ENCODE measurements at places on chromosomes 5 and 9.

DNA sequence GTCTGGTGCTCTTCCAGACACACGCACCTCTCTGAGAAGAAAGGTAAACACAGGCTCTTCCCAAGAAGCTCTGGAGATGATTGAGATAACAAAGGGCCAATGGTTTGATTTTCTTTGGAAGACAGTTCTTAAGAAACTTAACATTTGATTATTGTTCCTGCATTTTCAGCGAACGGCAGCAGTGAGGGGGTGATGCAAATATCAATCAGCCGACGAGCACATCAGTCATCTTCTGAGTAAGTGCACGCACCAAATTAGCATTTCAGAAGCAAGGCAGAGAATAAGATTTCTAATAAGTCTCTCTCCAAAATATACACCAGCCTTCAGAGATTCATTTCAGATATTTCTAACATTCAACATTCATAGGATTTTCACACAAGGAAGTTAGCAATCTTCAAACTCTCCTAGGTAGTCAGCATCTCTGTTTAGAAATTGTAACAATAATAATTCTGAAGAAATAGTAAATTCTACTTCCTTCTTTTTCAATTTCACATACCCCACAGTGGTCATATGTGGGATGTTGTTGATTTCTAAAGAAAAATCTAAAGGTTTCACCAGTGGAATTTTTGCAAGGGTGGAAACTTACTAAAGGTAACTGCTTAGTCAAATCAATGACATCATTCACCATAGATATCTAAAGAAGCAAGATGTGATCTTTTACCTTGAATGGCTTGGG is 250.3 kb downstream of the SEC61B start:
- no peak for DNase-seq

DNA sequence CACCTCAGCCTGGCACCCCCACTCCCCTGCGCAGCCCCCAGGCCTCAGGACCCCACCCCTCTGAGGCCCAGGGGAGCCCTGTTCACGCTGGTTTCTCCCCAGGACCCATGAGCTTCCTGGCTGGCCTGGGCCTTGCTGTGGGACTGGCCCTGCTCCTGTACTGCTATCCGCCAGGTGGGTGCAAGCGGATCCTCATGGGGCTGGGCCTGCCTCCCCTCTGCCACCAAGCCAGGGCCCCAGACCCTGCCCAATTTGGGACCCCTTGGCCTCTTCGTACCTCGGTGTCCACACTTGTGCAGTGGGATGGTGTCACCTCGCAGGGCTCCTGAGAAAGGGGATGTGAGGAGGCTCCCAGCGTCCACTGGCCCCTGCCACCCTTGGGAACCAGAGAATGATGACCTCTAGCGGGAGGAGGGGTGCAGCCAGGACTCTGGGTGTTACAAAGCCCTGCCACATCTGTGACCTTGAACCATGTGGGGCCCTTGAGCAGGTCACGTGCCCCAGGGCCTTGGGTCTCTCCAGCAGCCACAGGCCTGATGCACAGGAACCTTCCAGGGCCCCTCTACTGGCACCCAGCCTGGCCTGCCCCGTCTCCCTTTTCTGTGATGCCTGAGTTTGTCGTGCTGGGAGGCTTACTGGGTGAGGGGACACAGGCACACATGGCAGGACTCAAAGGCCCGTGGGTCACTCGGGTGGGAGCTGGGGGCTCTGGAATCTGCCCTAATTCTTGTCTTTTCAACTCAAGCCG is 16.3 kb downstream of the CARD19 start:
- no peak for DNase-seq

DNA sequence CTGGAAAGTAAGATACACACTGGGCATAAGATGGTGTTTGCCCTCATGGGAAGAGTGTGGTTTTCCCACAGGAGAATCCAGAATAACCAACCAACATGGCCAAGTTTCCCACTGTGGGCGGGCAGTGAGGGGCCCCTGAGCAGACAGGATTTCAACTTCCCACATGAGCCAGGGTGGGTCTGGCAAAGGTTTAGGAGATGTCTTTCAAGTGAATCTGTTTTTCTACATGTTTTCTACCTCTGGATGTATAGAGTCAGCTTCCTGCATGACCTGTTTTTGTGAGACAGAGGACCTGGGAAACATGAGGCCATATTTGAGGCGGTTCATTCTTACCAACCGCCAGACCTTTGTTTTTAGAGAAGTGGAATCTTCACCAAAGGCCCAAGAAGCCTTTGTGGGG is 100.5 kb downstream of the TLE4 start:
- DNase-seq = no peak

- peak; percentile 30 for DNase-seq
Observed at GRCh38 chr5:170333161-170333910, 35.8 kb upstream of the LCP2 start.

DNA sequence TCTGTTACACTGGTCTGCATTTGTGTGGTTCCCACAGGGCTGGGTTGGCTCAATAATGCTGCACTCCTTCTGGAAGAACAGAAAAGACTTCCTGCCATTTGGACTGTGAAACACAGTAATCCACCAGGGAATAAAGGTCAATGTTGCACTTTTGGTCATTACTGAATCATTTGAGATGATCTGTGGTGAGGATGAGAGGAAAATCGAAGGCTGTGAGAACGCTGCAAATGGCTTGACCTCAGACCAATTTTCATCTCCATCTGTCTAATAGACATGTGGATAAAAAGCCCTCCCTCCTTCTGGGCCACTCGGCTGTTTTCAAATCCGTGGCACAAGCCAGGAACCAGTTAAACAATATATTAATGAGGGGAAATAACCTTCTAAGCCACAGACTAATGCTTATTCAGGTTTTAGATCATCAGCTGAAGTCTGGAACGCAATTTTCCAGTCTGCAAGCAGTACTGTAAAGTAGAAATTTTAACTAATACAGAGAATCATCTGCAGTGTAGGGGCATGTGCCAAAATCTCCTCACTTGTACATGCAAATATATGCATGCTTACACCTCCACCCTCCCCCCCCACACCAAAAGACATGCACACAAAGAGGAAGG is 20.2 kb downstream of the TLE1 start:
- DNase-seq = no peak

GRCh38 chr9:127096208-127096607 is 26.2 kb downstream of the ANGPTL2 start:
- no peak for DNase-seq

DNA sequence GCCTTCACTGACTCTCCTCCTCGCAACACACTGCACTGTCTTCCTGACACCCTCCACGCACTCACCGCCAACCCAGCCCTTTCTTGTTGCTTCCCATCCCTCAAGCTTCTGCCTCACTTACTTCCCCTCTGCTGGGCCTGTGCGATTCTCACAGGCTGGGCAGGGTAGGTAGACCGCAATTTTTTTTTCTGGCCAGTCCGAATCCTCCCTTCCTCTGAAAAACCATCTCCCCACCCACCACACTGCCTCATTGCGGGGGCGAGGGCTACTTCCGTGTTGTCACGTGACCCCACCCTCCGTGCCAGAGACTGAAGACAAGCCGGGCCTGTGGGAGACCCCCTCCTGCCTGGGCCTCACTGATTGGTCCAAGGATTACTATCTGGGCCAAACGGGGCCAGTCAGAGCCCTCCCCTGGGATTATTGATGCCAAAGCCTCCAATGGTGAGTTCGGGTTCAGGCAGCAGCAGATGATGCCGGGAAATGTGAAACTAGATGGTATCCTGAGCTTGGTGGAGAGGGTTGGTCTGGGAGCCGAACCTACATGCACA is 73.1 kb downstream of the STK10 start:
- no peak for DNase-seq

GRCh38 chr5:11322133-11322532 is 561.1 kb upstream of the DAP start:
- DNase-seq = no peak

DNA sequence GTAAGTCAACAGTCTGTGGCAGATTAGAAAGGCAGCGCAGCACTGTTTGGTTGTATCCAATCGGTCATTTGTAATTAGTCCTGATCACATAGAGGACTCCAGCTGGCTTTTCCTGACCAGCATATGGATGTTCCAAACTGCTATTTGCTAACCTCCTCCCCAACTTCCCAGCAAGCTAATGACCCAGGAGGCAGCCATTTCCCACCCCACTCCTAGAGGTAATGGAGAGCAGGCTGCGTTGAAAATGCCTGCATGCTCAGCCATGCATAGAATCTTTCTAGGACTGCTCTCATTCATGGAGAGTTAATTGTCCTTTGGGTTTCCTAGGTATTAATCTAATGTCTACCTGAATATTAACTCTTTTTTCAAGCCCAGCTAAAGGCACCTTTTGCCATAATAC is 850.6 kb upstream of the WWC1 start:
- DNase-seq = no peak

DNA sequence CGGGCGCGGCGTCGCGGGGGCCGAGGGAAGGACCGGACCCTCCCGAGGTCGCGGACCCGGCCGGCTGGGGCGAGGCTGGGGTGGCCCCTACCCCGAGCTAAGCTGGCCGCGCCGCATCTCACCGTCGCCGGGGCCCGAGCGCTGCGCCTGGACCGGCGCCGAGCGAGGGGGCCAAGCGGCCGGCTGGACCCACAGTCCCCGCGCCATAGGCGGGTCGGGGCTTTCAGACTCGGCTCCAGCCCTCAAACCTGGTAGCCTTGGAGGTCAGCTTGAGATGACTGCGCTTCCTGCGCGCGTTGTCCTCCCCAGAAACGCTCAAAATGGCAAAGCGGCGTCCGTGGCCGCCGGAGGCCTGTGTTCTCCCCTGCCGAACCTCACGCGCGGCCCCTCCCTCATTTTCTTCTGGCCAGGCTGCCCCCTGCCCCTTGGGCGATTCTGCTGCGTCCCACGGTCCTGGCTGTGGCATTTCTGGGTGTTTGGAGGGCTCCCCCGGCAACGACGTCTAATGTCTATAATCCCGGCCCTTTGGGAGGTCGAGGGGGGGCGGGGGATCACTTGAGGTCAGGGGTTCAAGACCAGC is 8.7 kb upstream of the GRIN1 start:
- no peak for DNase-seq

DNA sequence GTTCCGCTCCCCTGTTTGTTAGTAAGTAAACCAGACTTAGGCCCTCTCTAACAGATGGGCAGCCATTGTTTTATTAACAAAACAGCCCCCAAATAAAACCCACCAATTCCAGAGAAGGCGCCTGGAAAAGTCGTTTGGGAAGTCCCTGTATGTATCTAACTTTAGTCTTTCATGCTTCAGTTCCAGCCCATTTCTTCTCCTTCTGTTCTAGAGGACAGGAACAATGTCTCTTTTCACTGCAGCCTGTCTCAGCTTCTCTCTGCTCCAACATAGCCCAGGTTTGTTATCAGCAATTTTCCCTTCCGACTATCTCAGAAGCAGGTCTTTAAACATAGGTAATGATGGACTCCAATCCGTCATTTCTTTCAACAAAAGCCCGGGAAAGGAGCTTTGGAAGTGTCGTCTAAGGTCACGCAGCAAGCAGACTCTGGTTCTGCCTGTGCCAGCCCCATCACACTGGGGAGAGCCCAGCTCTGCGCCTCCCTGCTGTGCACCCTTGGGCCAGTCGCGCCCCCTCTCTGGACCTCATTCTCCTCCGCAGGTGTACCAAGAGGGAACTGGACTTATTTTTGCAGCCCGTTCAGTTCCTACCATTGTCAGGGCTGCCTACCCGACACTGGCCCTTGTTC is 9.6 kb upstream of the AKNA start:
- DNase-seq = no peak

DNA sequence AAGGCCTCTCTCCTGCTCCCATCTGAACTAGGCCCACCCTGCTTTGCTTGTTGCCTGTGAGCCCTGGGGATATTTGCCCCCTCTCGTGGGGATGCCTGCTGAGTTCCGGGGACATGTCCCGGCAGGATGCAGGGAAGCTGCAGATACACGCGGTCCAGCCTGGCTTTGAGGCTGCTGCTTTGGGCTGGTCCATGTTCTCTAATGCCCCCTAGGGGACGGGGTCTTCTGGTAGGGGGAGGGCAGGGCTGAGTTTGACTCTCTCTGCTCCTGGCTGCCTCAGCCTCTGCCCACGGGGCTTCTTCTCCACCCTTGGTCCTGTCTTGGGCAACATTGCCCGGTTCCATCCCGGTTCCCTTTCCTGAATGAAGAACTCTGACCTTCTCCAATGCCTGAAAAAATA is 84.9 kb upstream of the ASS1 start:
- DNase-seq = no peak

DNA sequence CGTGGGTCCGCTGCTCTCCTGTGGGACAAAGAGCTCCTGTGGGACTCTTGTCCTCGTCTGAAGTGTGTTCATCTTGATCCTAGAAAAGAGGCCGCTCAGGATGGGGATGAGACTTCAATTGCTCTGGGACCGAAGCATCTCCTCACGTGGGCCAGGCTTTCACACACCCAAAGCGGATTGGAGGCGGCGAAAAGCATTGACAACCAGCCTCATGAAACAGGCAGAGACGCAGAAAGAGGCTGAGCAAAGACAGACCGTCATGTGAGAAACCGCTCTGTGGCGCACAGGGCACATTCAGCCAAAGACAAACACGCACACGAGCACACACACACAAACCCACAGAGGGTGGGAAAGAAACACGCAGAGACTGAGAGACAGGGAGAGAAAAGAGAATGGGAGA is 479.5 kb downstream of the SPATA31A7 start:
- no peak for DNase-seq

GRCh38 chr5:181186986-181187499 is 18.0 kb downstream of the TRIM7 start:
- DNase-seq = no peak

DNA sequence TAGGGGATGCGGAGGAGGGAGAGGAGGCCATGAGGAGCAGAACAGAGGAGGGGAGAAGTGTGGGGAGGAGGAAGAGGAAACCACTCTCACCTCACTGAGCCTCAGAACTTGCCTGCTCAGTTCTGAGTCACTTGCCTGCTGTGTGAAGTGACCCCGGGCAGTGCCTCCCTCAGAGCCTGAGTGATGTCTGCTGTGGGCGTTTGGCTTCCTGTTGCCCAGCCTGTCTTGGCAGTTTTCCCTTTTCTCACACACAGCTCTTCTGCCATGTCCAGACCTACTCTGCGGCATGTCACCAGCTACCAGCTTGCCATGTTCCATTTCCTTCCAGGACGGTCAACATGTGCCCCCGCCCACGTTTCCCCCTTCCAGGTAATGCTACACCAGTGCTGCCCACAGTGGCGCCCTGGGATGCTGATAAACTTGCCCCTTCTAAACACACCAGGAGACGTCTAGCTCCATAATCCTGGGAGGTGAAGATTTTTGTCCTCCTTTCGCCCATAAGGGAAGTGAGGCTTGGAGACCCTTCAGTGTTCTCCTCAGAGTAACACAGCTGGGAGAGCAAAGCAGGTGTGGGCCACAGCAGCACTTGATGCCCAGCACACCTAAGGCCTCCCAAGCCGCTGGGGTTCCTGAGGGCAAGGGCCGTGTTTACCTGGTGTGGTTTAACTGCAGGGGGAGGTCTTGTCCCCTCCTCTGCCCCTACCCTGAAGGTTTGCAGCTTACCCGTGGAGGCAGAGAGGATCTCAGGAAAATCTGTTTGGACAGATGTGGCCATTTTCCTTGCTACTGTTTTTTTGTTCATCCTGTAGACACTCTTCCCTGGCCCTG is 63.8 kb upstream of the RNF130 start:
- no peak for DNase-seq

- DNase-seq = no peak
Observed at GRCh38 chr9:16500386-16500785, 370.1 kb downstream of the BNC2 start.

DNA sequence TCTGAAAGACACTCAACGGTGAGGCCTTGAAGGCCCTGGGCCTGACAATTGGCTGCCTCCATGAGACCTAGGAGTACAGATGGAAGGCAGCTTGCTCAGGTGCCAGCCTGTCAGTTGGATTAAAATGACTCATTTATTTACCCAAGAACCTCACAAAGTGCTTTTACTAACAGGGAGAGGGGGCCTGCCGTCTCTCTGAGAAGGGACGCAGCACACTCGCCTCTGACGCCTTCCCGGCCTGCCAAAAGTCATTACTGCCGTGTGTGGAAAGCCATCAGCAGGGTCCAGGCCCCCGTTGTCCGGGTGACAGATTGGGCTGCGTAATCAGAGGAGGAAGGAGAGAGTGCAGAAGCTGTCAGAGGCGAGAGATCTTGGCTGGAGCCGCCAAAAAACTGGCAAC is 32.4 kb downstream of the DDX31 start:
- DNase-seq = no peak
